ENCODE measurements at places on chromosomes 6 and 20.

- no peak for DNase-seq
These were observed 114.5 kb downstream of the MAP3K5 start for GRCh38 chr6:136677822-136678221.

DNA sequence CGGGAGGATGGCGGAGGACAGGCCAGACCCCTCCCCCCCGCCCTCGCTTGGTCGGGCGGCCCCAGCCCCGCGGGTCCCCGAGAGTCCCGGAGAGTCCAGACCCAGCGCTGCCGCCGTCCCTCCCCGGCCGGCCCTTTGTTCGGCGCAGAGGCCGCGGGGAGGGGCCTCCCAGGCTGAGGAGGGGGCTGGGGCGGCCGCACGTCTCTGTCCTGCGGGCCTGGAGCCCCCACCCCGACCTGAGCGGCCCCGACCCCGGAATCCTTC lies 806 bp downstream of the KCNQ2 start:
- DNase-seq, result no peak

GRCh38 chr20:34016736-34017135 lies 23.0 kb downstream of the RALY start:
- DNase-seq, result no peak

GRCh38 chr20:48676125-48676524 lies 151.7 kb downstream of the PREX1 start:
- no peak for DNase-seq

DNA sequence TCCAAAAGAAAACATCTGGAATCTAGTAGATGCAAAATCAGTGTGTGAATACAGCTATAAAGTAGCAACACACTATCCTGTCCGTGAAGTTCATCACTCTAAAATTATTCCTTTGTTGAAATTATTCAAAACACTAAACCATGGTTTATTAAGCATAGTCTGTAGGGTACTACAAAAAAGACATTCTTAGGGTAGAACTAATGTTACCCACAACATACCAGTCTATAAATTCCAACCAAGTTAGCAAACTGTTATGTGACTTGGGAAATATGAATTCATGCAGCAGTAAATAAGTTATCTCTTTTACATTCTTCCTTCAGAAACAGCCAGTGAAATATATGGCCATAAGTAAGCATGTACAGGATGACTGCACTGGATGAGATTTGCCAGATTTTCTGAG lies 580.3 kb upstream of the ADGRB3 start:
- no peak for DNase-seq

DNA sequence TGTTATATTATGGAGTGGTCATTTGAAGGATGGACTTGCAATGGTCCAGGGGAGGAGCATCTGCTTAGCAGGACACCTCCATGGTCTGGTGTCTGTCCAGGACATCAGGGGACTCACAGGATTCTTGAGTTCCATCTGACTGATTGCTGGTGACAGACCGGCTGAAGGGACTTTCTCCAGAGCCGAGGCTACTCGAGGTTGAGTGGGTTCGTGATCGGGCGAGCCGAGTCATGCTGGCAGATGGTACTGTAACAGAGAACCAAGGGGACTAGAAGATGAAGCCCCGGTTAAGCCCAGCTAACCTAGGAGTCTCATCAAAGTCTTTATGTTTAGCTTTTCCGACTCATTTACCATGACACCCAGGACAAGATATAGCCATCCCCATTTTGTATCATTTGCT lies 7.5 kb upstream of the SLA2 start:
- no peak for DNase-seq

Data from caudate nucleus (tissue), 63 donors.